ENCODE measurements at places on chromosomes 4 and X.

GRCh38 chr4:17587094-17587822 is 10.3 kb downstream of the LAP3 start:
- no peak for DNase-seq

GRCh38 chrX:40008791-40009461 is 88.8 kb downstream of the BCOR start:
- no peak for DNase-seq

DNA sequence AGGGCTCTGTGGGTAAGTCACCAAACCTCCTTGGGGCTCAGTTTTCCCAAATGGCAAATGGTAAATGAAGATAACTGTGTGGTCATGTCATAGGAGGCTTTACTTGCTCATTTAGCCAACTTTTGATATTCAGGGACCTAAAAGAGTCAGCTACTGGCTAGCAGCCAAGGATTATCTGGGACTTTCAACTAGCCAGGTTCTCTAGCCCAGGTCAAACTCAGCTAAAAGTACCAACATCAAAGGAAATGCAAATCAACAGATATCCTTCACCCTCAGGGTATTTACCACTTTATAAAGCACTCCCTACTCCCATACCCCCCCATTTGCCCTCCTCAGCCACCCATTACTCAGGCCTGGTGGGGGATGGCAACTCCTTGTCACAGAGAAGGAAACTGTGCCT is 7.5 kb downstream of the AMER1 start:
- DNase-seq = no peak

GRCh38 chr4:15459706-15460105 is 10.0 kb upstream of the CC2D2A start:
- no peak for DNase-seq

- no peak for DNase-seq
These were observed 20.4 kb downstream of the ADGRL3 start for GRCh38 chr4:61220556-61220955.

GRCh38 chr4:98377559-98377958 is 116.4 kb downstream of the RAP1GDS1 start:
- DNase-seq = no peak

- DNase-seq = no peak
These were observed 70.9 kb downstream of the APBB2 start for GRCh38 chr4:41143311-41144039.

DNA sequence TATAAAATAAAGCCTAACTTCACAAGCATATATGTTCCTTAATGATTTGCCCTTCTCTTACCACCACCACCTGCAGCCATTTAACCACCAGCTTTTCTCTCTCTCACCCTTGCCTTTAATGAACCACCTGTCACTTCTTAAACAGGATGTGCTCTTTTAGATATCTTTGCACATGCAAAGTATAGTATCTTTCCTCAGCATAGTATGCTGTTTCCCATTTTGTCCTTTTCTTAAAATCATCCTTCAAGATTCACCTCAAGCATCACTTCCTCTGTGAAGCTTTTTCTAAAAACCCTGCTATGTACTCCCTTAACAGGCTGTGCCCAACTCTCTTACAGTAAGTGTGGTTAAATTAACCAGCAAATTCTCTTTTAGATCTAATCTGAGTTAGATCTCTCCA is 8.2 kb upstream of the CNOT6L start:
- no peak for DNase-seq

All from stimulated activated CD8-positive, alpha-beta memory T cell treated with anti-CD3 and anti-CD28 coated beads, Interleukin-7, amount 100 ng/mL, for 1 hour (primary cell).